NCI-H1417 (cell line): ENCODE measurements at places on chromosomes 7 and 10.

DNA sequence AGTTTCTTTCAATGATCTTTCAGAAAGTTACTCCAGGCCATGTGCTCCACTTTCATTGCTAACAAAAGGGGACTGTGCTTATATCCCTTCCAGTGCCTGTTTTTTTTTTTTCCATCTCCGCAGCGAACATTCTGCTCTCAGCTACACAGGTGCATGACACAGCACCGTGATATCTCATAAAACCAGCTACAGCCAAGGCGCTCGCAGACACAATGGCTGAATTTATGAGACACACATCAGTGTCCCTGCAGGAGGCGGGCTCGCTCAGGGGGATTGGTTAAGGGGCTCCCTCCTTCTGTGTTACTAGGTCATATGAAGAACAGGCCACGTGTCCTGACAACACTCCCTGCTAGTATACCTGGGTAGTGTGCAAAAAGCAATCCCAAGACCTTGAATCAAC lies 245.5 kb downstream of the SKAP2 start:
- DNase-seq: peak; percentile 46

DNA sequence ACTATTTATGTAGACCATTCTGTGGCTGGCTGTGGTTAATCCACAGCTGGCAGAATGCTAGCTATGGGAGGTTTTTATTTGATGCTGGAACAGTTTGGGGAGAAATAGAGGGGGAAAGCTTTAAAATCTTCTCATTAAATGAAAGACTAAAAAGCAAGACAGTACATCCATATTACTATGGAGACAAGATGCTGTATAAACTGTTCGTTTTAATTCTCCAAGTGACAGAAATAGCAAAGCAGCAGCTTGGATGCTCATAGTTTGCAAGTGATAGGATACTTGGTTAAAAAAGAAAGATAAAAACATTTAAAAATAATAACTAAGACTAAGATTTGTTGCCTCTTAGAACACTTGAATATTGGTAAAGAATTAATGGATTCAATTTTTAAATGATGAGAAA lies 304.9 kb upstream of the KAT6B start:
- no peak for DNase-seq

DNA sequence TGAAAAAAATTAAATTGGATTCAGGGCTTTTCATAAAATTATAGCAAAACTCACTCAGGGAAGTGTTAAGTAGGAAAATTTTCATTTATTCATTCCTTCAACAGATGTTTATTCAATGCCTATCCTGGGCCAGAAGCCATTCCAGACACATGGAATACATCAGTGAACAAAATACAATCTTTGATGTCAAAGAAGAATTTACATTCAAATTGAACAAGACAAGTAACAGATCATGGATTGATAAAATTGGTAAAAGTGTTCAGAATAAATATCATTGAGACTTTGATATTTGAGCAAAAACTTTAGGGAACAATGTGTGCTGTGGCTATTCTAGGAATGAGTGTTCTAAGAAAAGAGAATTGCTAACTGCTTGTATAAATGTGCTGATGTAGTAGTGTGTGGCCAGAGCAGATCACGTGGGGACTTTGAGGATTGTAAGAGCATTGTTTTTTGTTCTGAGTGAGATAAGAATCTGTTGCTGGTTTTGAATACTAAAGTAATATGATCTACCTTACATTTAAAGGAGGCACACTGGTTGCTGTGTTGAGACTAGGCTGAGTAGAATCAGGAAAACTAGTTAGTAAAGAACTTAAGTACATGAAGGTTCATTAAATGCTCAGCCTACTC lies 957.2 kb downstream of the PCDH15 start:
- DNase-seq: no peak

- no peak for DNase-seq
These were observed 11.5 kb downstream of the TMEM176B start for GRCh38 chr7:150788474-150789269.

DNA sequence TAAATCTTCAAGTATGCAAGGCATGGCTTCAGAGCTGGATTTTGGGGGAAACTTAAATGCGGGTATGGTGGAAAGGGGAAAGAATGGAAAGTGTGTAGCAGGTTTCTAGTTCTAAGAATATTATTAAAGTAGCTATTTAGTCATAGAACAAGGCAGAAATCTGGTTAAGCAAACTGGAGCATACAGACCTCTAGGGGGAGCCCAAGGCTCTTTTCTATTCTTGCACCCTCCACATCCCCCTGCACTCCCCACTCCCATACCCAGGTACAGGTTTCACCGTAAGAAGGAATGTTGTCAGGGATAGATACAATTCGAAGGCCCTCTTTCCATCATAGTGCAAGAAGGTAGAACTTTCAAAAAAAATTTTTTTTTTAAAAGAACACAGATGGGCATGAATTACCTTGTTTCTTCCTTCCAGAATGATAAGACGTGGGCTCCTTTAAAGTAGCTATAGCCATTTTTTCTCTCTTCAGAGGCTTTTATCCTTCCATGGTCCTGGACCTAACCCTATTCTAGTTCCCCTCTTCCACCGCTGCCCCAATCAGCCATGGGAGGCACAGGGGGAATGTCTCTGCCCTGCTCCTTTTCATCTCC lies 41.5 kb upstream of the SMIM30 start:
- DNase-seq: peak; percentile 90

GRCh38 chr10:43390759-43391158 lies 18.2 kb downstream of the HNRNPF start:
- DNase-seq: no peak

GRCh38 chr7:156778201-156778600 lies 114.8 kb downstream of the LMBR1 start:
- DNase-seq: no peak

DNA sequence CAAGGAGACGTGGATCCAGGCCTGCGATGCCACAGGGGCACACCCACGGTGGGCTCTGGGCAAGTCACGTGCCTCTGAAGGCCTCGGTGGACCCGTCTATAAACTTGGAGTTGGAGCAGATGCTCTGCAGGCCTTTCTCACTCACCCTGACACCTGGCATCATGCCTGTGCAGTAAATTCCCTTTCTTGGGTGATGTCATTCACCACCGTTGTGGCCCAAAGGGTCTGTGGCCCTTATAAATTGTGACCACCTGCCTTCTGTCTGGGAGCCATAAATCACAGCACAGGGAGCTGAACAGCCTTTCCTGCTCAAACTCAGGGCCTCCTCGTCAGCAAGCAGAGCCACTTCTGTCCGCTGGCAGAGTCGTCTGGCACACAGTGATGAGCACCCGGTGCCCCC lies 52.2 kb downstream of the GPAM start:
- peak; percentile 0 for DNase-seq
